ENCODE measurements at places on chromosomes 16 and 17. TPM values are rescaled to one million over a fixed set of nuclear protein-coding genes. Genes with fewer than 3 reads are reported as not detected.

- H3K27ac ChIP-seq, result no peak overlapping the region
- no peaks in the 10 kb centered on the region for H3K27me3 ChIP-seq
- H3K4me3 ChIP-seq, result no peak overlapping the region
- no peak for DNase-seq
- peaks cover 7% of the 10 kb centered on the region for H3K4me1 ChIP-seq
- H3K36me3 ChIP-seq, result no peaks in the 10 kb centered on the region
Observed at GRCh38 chr16:25817876-25818275, 126.1 kb downstream of the HS3ST4 start.

DNA sequence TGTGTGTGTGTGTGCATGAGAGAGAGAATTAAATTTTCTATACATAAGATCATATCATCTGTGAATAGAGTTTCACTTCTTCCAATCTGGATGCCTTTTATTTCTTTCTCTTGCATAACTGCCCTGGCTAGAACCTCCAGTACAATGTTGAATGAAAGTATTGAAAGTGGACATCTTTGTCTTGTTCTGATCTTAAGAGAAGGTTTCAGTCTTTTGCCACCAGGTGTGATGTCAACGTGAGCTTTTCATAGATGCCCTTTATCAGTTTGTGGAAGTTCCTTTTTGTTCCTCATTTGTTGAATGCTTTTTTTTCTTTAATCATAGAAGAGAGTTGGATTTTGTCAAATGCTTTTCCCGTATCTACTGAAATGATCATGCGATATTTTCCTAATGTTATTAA lies 63.3 kb downstream of the RNF213 start:
- H3K4me3 ChIP-seq, result no peak overlapping the region
- no peak for DNase-seq
- H3K36me3 ChIP-seq, result peaks cover 51% of the 10 kb centered on the region
- no peak overlapping the region for H3K27ac ChIP-seq
- H3K27me3 ChIP-seq, result no peaks in the 10 kb centered on the region
- no peaks in the 10 kb centered on the region for H3K4me1 ChIP-seq

DNA sequence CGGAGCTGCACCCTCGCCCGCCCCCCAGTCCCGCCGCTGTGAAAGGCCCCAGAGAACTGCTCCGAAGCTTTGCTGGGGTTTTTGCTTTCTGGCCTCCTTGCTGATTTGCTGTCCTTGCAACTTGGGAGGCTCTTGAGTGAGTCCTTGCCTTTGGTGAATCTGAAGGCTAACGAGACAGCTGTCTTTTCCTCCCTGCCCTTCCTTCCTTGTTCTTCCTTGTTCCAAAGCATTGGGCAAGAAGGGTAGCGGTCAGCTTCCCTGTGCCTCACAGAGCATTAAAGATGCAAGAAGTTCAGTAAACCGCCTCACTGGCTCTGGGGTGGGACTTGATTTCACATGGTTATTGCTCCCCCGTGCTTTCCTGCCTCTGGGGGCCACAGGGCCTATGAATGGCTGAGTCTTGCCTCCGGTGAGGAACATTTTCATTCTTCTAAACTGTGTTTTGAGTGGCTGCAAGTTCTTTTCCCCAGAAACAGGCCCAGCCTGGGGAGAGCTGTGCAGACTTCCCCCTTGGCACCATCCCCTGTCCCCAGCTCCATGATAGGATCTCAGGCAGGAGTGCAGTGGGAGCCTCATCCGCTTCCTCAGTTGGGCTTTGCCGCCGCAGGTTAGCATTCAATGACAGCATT lies 1.4 kb downstream of the YPEL2 start:
- H3K36me3 ChIP-seq, result no peaks in the 10 kb centered on the region
- no peak for DNase-seq
- peak overlapping the region; percentile 96 for H3K4me3 ChIP-seq
- no peaks in the 10 kb centered on the region for H3K27me3 ChIP-seq
- peaks cover 65% of the 10 kb centered on the region for H3K4me1 ChIP-seq

- peaks cover 6% of the 10 kb centered on the region for H3K27me3 ChIP-seq
- no peak overlapping the region for H3K4me3 ChIP-seq
- DNase-seq, result no peak
- peaks cover 4% of the 10 kb centered on the region for H3K4me1 ChIP-seq
- H3K36me3 ChIP-seq, result peaks cover 3% of the 10 kb centered on the region
Observed at GRCh38 chr17:40451420-40451819, 8.2 kb downstream of the IGFBP4 start.

DNA sequence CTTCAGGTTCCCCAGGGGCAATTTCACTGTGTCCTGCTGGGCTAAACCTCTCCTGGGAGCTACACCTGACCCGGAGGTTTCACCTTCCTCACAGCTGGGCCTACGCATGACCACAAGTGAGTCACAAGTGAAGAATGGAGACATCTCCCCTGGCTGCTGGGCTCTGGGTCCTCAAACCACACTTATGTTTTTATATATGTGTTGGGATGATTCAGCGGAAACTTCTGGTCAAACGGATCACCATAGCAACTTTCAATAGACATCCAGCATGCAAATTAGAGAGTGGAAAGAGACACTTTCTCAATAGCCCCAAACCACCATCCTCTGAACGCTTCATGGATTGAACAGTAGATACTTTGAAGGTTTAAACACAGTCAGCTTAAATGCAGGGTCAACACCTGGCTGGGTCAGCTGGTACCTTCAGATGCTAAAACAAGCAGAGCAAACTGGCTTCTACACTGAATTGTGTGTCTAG lies 28.0 kb upstream of the MAF start:
- H3K4me1 ChIP-seq, result no peaks in the 10 kb centered on the region
- no peak overlapping the region for H3K4me3 ChIP-seq
- DNase-seq, result no peak
- no peak overlapping the region for H3K27ac ChIP-seq
- H3K27me3 ChIP-seq, result peaks cover 17% of the 10 kb centered on the region
- H3K36me3 ChIP-seq, result no peaks in the 10 kb centered on the region

DNA sequence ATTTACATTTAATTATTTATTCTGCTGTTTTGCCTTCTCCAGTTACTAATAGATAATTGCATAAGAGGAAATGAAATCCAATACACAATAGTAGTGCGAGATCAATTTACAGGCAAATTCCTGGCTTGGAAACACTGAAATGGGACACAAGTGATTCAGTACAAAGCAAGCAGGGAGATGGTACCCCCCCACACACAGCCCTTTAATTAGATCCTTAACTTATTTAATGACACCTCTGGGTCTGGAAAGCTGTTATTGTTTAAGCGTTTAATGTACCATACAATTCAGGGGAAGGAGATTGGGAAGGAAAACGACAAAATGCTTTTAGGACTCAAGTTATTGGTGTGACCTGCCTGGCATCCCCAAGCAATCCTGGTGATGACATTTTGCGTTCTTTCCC lies 318.2 kb downstream of the NPIPA8 start:
- peaks cover 1% of the 10 kb centered on the region for H3K27me3 ChIP-seq
- H3K36me3 ChIP-seq, result no peaks in the 10 kb centered on the region
- no peak overlapping the region for H3K27ac ChIP-seq
- H3K4me3 ChIP-seq, result no peak overlapping the region
- DNase-seq, result no peak
- H3K4me1 ChIP-seq, result no peaks in the 10 kb centered on the region

- DNase-seq, result no peak
- no peak overlapping the region for H3K27ac ChIP-seq
Observed at GRCh38 chr17:57727630-57728175, 17.4 kb downstream of the CCDC182 start.

- H3K4me3 ChIP-seq, result peak overlapping the region; percentile 93
- H3K27ac ChIP-seq, result peak overlapping the region; percentile 99
- peaks cover 16% of the 10 kb centered on the region for H3K4me1 ChIP-seq
- no peaks in the 10 kb centered on the region for H3K36me3 ChIP-seq
- H3K27me3 ChIP-seq, result peaks cover 35% of the 10 kb centered on the region
Observed at GRCh38 chr17:35568561-35568960, 7.9 kb upstream of the SLFN14 start.

The VWA3A gene
- 1.5 TPM for total RNA-seq

The WFIKKN1 gene
- total RNA-seq, result 42.8 TPM

The NLRC3 gene
- total RNA-seq, result 0.38 TPM

The KRT36 gene
- not detected for total RNA-seq

Measured in progenitor cell of endocrine pancreas (in vitro differentiated cells).